ENCODE measurements at places on chromosomes 4 and X.

- DNase-seq: no peak
Measured at GRCh38 chr4:26173619-26174018, 147.2 kb upstream of the RBPJ start.

DNA sequence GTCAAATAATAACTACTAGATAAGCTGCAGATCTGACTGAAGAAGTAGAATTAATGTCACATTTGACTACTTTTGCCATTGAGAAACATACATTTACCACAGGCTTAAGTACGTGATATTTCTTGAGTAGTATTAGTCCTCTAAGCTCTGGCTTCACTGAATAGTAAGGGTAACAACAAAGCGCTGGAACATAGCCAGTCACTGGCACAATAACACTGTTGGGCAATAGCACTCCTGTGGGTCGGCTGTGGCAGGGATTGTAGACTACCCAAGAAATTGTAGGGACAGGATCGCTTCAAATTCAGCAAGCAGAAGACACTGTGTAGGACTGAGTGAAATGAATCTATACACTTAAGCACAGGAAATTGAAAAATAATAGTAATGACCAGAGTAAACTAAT is 27.1 kb upstream of the IL15 start:
- no peak for DNase-seq

GRCh38 chr4:154908168-154908567 is 127.1 kb downstream of the RBM46 start:
- no peak for DNase-seq

GRCh38 chr4:38188631-38189101 is 228.5 kb downstream of the PTTG2 start:
- no peak for DNase-seq

DNA sequence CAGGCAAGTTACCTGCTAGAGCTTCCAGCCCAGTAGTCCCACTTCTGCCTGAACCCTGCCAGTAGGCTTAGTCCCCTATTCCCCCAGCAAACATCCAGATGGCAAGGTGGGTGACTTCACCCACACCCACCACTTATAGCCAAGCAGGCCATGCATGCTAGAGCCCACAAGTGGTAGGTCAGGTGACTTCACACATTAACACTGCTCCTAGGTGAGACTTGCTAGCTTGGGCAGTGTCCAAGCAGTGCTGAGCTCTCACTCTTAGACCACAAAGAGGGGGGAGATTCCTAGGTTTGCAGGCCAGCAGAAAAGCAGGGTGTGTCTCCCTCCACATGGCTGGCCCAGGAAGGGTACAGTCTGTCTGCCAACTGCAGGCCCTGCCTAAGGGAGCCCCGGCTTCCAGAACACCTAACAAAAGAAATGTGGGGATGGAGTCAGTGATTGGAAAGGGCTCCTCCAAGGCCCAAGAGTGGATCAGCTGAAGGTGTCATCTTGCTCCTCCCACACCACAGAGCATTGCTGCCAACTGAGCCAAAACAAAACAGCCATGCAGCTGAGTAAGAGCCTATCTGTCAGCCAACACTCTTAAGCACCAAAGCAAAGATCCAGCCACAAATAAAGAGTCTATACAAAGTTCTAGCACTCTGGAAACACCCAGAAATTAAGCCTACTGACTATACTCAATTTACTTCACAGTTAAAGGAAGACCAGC is 158.1 kb upstream of the USP38 start:
- DNase-seq: no peak

DNA sequence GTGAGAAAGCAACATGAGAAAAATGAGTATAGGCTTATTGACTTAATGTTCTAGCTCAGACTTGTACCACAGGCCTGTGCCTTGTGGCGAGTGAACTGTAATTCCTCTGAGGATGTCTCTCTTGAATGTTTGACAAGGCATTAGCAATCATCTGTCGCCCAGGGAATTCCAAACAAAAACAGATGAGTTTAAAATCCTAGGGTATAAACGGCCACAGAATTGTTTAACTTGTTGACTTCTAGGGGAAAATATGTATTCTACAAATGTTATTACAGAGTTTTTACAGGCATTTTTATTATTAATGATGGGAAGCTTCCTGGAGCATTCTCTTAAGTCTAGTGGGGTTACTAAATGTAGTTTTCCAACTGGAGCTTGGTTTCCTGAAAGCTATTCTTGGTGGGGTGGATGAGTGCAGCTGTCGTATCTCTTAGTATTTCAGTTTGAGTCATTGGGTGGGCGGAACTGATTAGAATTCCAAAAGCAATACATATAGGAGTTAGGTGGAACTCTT is 40.6 kb downstream of the ARHGAP10 start:
- no peak for DNase-seq

DNA sequence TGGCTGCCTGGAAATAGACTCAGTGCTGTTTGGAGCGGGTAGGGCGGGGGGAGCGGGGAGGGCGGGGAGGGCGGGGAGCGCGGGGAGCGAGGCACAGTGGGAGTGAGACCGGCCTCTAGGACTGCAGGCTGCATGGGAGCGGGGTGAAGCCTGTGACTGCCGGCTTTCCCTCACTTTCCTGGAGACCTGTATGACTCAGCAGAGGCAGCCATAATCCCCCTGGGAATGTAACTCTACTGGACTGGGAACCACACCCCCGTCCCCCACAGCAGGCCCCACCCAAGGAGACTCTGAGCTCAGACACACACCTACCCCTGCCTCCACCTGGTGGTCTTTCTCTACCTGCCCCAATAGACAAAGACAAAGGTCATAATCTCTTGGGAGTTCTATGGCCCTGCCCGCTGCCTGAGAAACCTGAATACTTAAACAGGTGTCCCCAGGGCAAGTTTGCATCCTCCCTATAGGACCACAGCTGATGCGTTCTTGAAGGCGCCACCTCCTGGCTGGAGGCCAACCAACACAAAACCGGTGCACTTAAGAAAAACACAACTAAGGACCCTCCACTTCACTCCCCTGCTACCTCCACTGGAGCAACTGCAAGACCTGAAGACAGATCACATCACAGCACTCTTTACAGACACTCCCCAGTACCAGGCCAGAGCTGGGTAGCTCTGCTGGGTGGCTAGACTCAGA is 18.0 kb downstream of the HDAC8 start:
- DNase-seq: no peak

GRCh38 chr4:24473309-24473721 is 111.0 kb downstream of the DHX15 start:
- no peak for DNase-seq

DNA sequence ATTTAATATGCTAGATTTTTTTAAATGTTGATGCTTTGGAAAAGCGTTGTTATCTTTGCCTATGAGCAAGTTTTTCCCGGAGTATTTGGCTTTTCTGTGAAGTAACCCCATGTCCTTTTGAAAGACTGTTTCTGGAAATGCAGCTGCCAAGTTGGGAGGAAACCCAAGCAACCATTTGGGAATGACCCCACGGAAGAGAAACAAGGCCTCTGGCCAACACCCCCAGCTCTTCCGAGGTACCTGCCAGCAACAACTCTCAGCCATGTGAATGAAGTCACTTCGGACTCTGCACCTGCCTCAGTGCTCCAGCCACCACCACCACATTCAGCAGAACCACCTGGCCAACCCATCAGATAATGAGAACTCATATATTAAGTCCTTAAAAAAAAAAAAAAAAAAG is 36.2 kb upstream of the DHRSX start:
- no peak for DNase-seq

- DNase-seq: no peak
Measured at GRCh38 chr4:112516471-112517066, 589 bp upstream of the NEUROG2 start.

DNA sequence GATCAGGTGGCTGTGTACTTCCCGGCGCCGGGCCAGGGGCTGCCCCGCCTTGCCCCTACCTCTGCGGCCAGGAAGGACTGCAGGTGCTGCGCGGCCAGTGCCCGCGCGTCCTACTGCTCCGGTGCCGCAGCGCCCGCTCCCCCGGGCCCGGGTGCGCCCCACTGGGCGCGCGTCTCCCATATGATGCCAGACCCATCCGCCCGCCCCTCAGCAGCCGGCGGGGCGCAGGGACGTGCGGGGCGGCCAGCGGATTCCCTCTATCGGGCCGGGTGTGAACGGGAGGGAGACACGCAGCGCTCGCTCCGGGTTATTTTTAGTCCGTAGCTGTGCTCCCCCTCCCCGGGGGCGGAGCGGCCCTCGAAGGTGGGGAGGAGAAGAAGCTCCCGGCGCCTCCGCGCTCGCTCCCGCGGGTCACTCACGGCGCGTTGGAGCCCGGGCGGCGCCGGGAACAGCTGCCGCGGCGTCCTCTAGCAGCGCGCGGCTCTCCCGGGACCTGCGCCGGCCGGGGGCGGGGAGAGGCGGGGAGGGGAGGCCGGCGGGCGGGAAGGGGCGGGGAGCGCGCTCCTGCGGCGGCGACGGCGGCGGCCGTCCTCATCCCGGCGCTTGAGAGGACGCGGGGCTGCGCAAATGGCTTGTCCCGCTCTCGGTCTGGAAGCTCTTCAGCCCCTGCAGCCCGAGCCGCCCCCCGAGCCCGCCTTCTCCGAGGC is 103.6 kb downstream of the UCHL1 start:
- DNase-seq: no peak

DNA sequence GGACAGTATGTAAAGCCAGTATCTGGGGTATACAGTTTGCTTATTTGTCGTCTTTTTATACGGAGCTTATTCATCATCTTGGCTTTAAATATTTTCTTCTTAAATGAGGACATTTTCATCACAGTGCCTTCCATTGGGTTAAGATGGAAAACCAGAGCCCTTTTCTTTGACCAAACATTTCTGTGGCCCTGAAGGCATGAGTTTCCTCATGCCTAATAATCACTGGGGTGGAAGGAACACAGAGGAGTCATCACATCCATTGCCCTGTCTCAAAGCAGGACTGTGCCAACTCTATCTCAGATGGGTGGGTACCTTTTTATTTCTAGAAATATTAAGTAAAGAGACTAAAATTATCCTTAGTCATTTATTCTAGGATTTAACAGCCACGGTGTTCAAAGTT is 40.0 kb downstream of the CHRDL1 start:
- no peak for DNase-seq

- no peak for DNase-seq
Measured at GRCh38 chrX:112113460-112113859, 30.9 kb upstream of the TRPC5 start.

GRCh38 chr4:138222046-138222445 is 20.1 kb downstream of the SLC7A11 start:
- DNase-seq: no peak

GRCh38 chr4:147134536-147135210 is 189.0 kb upstream of the TTC29 start:
- no peak for DNase-seq

GRCh38 chr4:14952352-14952751 is 49.9 kb upstream of the CPEB2 start:
- no peak for DNase-seq

DNA sequence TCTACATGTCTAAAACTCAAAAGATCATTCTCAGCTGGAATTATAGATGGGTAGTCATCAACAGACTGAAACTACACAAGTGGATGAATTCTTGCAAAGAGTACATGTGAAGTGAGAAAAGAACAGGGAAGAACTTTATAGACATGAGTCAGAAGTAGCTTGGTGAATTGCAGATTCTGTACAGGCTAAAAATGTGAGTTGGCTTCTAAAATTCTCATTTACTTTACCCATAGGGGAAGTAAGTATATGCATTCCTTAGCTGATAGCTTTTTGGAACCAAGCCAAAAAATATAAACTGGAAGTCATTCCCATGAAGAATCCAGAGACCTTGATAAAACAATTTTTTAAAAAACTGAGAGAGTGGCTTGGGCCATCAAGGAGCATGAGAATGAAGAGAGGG is 584.2 kb upstream of the FTHL17 start:
- DNase-seq: no peak

GRCh38 chr4:891747-892146 is 40.4 kb downstream of the GAK start:
- DNase-seq: no peak

- no peak for DNase-seq
Measured at GRCh38 chrX:97547877-97548578, 664.3 kb downstream of the RPA4 start.

GRCh38 chr4:59629348-59629747 is 1570.8 kb upstream of the ADGRL3 start:
- DNase-seq: no peak

DNA sequence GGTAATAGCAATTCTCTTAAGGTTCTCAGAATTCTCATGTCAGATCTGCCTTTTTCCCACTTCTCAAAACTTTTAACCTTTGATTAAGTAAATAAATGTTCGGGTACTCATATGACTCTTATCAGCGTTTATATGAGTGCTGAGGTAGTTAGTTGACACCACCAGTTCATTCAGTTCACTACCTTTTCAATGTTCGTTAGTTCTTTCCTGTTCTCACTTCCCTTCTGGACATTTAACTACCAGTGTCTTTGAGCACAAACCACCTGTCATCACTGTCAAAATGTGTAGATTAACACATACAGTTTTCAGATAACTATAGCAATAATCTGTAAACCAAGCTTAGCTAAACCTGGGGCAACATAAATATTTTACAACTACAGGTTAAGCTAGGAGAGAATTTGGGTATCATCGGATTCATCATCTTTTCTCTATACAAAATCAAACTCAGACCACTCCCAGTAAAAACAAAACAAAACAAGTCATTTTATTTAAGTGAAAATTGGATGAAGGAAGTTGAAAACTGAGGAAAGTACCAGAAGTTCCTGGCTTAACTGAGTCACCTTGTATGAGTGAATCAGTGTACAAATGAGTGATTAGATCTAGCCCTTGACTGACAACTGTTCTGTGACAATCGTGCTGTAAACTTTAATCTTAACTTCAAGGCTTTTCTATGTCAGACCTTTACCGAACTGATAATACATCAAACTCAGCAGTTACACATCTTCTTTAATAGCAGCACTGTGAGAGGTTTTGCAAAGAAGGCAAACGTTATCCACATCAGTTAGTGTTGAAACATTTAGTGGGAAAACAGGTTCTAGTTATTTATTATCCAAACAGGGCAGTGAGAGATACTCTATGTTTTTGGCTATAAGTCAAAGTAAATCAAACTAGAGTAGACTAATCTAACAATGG is 41.9 kb downstream of the ARHGEF38 start:
- no peak for DNase-seq

DNA sequence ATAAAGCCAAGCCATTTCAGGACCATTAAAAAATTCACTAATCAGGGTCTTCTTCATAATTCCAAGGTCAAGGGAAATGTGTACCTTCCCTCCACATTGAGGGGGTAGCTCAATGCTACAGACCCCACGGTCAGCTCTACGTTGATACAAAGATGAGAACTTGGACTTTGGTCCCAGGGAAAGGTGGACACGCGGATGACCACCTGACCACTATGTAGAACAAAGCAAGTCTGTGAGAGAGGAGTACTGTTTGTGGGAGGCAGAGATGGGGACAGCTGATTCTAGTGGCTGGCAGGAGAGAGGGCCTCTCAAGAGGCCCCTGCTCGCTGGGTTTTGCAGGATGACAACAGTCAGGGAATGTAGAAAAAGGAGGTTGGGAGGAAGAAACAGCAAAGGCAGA is 58.0 kb downstream of the SLC2A9 start:
- DNase-seq: no peak
